ENCODE measurements at places on chromosomes 7 and 10.

- DNase-seq: no peak
Measured at GRCh38 chr10:88120599-88121333, 257.3 kb downstream of the PTEN start.

- DNase-seq: peak; percentile 54
Measured at GRCh38 chr10:80924063-80924952, 386.6 kb downstream of the SH2D4B start.

DNA sequence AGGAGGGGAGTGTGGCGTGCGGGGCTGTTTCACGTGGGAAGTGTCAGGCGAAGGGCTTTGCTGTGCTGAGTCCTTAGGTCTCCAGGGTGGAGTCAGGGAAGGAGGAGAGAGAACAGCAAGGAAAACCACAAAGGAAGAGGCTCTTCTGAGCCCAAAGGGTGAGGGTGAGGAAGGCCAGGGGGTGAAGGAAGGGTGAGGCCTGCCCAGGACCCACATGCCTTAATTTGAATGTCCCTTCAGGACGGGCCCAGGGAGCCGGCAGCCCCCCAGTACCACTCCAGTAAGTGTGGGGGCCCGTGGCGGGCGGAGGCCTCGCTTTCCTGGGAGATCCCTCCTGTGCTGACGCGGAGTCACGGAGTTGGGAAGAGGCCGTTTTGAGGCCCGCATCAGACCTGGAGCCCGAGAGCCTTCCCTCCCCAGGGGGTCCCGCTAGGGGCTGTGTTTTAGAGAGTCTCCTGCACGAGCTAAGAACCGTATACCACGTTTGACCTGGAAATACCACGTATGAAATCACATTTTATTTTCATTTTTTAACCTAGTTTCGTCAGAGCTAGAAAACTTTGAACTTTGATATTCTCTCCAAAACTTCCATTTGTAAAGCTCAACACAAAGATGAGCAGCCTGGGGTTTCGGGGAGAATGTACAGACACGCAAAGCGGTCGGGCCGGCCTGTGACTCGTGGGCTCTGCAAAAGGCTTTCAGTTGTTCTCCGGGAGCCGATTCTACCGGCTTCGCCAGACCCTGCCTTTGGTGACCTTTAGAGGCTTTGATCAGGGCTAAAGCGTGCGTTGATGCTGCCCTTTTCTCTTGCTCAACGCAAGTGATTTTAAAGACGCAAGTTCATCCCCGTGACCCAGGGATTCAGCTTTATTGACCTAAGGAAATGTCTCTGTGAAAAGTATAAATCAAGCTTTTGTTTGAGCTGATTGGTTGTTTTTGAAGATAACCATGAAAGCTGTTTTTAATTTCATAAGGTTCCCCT lies 23.6 kb upstream of the TTYH3 start:
- DNase-seq: no peak

GRCh38 chr10:72638586-72639440 lies 12.9 kb upstream of the MICU1 start:
- no peak for DNase-seq

- no peak for DNase-seq
Measured at GRCh38 chr10:54742416-54742815, 58.6 kb downstream of the PCDH15 start.

All from left kidney (tissue), 8 donors.